ENCODE measurements at places on chromosomes 2 and 18.

DNA sequence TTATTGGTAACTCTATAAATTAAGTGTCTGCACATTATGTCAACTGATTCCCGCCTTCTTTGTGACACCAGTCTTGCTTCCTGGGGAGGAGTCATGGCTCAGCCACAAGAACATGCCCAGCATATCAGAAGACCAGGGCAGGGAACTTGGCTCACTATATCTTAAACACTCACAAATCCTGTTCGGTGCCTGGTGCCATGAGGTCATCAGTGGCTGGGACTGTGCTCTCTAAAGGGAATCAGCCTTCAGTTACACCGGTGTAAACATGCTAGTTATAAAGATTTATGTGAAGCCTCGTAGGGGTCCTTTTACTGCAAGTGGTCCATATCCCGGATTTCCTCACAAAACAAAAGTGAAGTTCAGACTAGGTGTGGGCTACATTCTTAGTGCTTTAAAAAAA is 73.1 kb upstream of the ZNF521 start:
- DNase-seq = no peak

GRCh38 chr18:34352385-34353163 is 127.9 kb upstream of the NOL4 start:
- DNase-seq = no peak

DNA sequence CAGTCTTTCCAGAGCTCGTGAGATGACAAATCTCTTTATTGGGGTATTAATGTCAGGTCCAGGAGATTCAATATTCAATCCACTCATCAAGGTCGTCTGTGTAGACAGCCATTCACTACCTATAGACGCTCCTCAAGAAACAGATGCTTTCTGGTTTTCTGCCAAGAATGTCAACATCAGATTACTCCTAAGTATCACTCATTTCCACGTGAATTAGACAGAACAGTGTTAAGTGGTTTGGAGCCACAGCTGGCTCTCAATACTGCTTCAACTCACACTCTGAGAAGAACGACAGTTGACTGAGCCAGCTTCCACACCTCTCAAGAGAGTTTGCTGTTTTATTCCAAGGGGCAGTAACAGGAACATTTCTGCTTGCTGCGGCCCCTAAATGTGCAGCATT is 113.5 kb upstream of the NEDD4L start:
- no peak for DNase-seq

- DNase-seq = no peak
These were observed 170.1 kb upstream of the THUMPD2 start for GRCh38 chr2:39949131-39949530.

- DNase-seq = peak; percentile 21
These were observed 57.5 kb downstream of the DTNA start for GRCh38 chr18:34767601-34768027.

DNA sequence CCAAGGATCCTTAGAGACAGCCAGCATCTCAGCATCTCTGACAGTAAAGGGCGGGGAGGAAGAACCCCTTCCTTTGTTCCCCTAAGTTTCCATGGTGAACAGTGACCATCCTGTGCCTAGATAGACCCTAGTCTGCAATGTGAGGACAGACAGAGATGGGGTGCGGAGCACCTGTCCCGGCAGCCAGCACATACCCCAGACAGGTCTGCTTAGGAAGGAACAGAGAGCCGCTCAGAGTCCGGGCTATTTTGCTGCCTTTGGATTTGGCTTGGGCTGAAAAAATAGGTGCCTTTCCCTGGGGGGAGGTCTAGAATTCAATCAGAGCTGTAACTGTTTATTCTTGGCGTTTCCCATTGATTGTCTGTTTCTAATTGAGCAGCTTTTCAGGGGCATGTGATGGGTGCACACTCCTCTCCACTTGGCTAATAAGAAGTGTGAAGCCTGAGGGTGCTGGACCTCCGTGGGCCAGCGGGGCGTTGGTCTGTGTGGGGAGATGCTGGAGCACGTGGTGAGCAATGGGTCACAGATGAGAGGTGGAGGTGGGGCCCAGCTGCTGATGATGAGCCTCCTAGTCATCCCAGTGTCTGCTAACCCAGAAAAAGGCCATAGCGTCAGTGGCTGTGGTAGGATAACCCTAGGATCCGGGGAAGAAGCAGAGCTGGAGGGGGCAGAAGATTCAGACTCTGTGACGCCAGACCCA is 236.8 kb downstream of the SEPTIN10 start:
- DNase-seq = no peak

DNA sequence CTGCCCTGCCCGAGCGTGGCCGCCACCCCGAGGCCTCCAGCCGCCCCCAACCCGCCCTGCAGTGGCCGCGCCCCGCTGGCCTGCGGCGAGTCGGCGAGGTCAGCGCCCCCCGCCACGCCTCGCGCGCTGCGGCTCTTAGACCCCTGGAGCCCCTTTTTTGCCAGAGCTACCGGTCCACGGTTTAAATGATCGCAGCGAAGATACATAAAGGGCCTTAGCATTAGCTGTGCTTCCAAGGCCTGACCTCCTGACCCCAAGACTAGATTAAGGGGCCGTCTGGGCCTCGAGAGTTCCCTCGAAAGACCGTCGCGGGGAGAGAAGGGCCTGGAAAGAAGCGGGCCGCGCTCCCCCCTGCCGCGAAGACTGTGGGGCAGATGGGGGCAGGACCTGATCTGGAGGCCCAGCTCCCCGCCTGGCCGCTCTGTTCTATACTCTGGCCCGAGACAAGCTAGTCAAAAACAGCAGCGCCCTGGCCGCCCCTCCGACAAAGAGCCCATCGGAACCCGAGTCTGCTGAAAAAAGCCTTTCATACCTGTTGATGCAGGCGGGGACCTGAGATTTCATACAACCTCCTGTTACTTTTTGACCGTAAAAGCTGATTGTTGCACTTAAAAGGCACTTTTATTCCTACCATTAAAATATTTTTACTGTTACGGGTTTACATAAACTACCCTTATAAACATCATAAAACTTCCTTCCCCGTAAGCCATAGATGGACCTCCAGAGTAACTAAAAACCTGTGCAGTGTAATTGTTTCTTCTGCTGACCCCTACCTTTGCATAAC is 68.7 kb upstream of the PSMD14 start:
- no peak for DNase-seq

GRCh38 chr18:44702594-44702993 is 21.9 kb downstream of the SETBP1 start:
- DNase-seq = peak; percentile 32

- DNase-seq = no peak
These were observed 131.3 kb downstream of the SH3RF3 start for GRCh38 chr2:109260116-109260855.

DNA sequence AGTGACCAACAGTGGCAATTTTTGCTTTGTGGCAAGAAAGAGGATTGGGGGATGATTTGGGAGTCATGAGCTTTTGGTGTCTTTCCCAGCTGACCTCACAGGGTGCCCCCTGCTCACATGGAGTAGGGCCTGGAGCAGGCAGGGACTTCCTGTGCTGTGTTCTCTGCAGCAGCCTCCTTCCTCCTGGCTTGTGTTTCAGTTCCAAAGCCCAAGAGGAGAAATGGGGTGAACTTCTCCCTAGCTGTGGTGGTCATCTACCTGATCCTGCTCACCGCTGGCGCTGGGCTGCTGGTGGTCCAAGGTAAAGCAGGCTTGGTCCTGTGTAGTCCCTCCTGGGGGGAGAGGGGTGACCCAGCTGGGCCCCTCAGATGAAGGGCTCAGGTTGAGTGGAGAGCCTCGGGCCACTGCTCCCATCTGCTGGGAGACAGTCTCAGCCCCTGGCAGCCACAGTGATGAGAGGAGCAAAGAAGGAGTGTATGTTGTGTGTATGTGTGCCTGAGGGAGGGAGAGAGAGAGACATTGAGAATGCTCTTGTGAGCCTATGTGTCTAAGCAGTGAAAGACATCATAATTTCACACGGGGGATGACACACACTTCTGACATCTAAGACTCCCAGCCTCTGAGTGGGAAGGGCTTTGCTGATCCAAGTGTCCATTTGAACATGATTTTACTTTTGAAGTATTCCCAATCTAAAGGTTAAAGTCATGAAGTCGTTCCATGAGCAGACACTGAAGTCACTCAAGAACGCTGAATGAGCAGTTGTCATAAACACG is 27.2 kb downstream of the MARCO start:
- no peak for DNase-seq

DNA sequence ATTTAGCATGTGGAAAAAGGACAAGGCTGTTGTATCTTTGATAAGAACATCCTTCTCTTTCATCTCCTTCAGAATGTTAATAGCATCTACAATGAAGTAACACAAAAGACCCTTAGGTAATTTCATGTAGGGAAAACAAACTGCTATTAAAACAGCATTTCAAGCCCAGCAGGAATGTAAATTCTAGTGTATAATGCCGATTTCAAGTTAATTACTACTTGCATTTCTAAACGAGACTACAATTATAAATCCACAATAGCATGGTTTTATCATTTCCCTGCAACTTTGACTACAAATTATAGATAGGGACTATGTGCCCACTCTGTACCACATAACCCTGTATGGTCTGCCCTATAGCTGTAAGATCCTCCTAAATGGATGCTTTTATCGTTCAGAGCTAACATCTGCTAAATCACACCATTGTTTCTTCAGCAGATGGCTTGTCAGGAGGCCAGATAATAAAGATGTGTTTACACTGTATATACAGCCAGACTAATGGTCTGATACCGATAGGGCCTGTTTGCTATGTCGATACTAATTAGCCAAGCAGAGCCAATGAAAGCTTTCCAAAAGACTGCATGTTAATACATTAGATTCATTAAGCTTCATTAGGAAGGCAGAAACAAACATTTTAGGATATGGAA is 51.9 kb downstream of the LRPPRC start:
- no peak for DNase-seq

GRCh38 chr2:44679990-44680389 is 261.5 kb upstream of the SIX3 start:
- DNase-seq = no peak

DNA sequence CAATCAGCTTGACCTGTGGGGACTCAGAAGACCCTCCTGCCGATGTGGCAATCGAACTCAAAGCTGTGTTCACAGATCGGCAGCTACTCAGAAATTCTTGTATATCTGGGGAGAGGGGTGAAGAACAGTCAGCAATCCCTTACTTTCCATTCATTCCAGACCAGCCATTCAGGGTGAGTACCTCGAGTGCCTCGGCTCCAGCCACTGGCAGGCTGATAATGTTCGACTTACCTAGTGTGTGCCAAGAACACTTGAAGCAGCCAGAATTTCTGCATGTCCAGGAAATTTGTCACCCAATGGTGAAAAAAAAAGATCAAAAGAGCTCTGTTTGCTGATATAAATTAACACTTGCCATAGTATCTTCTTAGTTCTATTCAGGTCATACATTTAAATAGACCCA is 2.3 kb downstream of the LGALSL start:
- DNase-seq = no peak

- no peak for DNase-seq
These were observed 32.7 kb upstream of the FHL2 start for GRCh38 chr2:105431367-105432043.

- no peak for DNase-seq
These were observed 223.6 kb downstream of the C1D start for GRCh38 chr2:67839242-67839641.

GRCh38 chr2:112001136-112001715 is 53.8 kb upstream of the TMEM87B start:
- no peak for DNase-seq

GRCh38 chr2:12433626-12433990 is 283.1 kb upstream of the TRIB2 start:
- DNase-seq = no peak

DNA sequence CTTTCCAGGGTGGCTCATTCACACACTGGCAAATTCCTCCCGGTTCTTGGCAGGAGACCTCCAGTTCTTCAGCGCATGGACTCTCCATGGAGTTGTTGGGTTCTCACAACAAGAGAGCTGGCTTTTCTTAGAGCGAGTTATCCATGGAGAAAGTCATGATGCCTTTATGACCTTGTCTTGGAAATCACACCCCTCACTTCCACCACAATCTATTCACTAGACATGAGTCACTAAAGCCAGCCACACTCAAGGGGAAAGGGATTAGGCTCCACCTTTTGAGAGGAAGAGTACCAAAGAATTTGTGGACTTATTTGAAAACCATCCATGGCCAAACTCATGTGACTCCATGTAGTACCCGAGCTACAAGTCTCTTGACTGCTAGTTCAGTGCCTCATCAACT is 160.5 kb downstream of the SETBP1 start:
- no peak for DNase-seq

DNA sequence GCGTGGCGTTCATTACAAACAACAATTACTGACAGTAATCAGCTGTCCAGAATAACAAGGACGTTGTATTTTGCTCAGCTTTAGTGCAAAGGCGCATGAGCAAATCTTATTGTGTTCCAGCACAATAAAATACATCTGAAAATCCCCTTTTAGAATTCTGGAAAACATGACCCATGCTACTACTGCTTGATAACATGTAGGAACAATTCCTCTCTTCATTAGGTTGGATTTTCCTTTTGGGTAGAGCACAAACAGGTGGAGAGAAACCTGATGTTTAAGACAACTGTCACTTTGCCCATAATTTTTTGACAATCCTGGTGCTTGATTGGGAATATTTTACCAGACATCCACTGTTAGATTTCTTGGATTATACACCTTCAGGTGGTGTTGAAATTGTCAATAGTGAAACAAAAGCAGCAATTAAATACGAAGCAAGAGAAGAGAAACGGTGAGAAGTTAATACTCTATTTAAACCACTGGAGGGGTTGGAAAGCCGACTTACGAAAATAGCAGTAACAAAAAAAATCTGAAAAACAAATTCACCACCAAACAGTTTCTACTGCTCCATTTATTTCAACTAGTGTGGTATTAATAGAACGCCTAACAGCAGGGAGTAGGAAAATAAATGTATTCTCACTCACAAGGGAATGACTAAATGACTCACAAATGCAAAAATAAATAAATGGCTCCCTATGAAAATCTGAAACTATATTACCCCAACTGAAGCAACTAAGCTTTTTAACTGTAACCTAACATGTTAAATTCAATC is 102.7 kb downstream of the CPO start:
- no peak for DNase-seq

- peak; percentile 37 for DNase-seq
These were observed 16.8 kb upstream of the LYPD6 start for GRCh38 chr2:149313512-149313972.

Measured in activated CD4-positive, alpha-beta T cell treated with anti-CD3 and anti-CD28 coated beads, Interleukin-2, Interleukin-6, amounts not matched to agents 100 ng/mL and 50 ng/mL, durations not matched to agents 16 hours and 8 hours (primary cell).